ENCODE measurements at places on chromosomes 2 and 18. TPM values are rescaled to one million over a fixed set of nuclear protein-coding genes. Genes with fewer than 3 reads are reported as not detected.

BARD1 gene
- total RNA-seq: 19.3 TPM

AAK1 gene
- total RNA-seq: 32.0 TPM

ANAPC1 gene
- total RNA-seq: 76.5 TPM

HOXD10 gene
- not detected for total RNA-seq

MOGAT1 gene
- total RNA-seq: 0.22 TPM

LYPD1 gene
- not detected for total RNA-seq

- DNase-seq: no peak
Observed at GRCh38 chr2:197211881-197212342, 98.7 kb downstream of the ANKRD44 start.

DNA sequence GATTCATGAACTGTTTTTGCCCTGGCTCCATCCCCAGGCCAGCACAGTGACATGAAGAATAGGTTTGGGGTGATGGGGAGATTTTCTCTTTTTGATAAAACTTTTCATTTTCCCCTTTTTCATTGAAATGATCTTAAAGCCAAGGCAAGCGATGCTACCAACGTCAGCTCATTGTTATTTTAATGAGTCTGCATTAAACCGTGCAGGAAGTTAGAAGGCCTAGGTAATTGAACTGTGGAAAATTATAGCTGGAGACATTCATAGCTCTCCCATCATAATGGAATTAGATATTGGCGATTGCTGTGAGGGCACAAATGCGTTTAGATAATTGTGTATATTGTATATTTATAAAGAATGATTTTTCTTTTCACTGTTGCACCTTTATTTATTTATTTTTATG, 33.2 kb downstream of the SMARCAL1 start:
- no peak for DNase-seq

DNA sequence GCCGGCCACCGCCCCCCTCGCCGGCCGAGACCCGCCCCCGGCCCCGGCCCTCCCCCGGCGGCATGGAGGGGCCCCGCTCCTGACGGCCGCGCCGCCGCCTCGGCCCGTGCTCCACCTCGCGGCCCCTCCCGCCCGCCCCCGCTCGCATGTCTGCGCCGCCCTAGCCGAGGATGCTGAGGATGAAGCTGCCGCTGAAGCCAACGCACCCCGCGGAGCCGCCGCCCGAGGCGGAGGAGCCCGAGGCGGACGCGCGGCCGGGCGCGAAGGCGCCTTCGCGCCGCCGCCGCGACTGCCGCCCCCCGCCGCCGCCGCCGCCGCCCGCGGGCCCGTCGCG, 397 bp downstream of the ZCCHC2 start:
- no peak for DNase-seq

GRCh38 chr2:72350852-72351251, 203.2 kb upstream of the CYP26B1 start:
- DNase-seq: no peak

- DNase-seq: no peak
Observed at GRCh38 chr18:32366586-32367538, 103.8 kb downstream of the GAREM1 start.

- peak; percentile 55 for DNase-seq
Observed at GRCh38 chr2:118881490-118882129, 34.2 kb upstream of the EN1 start.

- DNase-seq: no peak
Observed at GRCh38 chr2:104678181-104678580, 175.7 kb upstream of the POU3F3 start.

DNA sequence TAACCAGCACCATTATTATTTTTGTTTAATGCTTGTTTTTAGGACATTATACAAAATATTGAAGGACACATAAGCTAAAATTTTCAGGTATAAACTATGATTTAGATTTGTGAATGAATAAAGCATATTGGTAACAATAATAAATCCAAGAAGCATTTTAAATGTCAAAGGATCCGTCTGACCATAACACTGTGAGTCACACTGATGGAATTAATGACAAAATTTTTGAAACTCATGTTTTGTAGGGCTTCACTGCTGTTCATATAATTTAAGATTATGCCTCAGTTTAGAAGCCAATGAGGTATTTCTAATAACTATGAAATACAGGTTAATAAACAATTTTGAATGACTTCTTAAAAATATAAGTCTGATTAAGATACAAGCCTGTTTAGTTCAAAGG, 124.6 kb downstream of the TMEFF2 start:
- DNase-seq: no peak

- no peak for DNase-seq
Observed at GRCh38 chr18:58335821-58336220, 291.8 kb downstream of the NEDD4L start.

GRCh38 chr2:5851410-5851809, 159.2 kb downstream of the SOX11 start:
- DNase-seq: no peak

GRCh38 chr2:136251197-136251884, 133.4 kb upstream of the CXCR4 start:
- no peak for DNase-seq

- DNase-seq: no peak
Observed at GRCh38 chr2:48978131-48978530, 176.2 kb downstream of the FSHR start.

DNA sequence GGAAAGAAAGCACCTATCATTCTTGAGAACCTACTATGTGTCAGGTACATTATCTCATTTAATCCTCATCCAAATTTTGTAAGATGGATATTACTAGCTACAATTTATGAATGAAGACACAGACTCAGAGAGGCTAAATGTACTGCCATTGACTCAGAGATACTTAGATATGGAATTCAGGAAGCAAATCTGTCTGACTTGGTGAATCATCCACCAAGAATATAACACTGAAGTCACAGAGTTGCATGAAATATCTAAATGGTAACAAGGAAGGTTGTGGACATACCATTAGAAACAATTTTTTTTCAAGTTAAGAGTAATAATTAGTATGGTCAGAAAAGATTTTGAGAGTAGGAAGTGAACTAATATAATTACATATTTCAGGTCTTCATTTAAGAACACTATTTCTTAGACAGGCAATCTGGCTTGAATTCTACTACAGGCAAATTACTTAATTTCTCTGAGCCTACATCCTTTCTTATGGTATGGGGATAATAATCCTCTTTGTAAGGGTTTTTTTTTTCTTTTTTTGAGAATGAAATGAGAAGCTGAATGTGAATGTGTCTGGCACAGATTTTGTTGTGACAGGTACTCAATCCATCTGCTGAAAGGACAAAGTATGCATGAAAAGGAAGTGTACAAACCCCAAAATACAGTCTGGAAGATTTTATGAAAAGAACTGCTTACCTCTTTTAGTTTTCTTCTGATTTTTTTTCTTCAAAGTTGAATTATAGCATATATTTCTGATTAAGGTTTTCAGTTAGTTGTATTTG, 14.8 kb upstream of the C2orf66 start:
- no peak for DNase-seq

Measured in HCT116 (cell line).